ENCODE measurements at places on chromosomes 1 and 21.

GRCh38 chr21:45769896-45770295 lies 126.4 kb downstream of the PCBP3 start:
- no peak for DNase-seq

DNA sequence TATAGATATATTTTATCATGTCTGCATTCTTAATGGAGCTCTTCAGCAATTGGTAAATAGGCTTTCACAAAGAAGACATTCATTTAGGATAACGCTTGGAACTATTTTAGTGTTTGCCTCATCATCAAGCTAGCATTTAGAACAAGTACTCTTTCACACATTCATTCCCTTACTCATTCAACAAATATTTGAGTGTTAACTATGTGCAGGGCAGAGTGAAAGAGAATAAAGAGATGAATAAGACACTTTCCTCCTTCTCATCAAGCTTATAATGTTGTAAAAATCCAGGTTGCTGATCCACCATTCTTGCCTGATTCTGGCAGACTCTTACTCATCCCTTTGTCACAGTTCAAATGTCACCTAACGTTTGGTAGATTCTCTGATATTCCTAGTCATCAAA lies 386.3 kb upstream of the BEND5 start:
- DNase-seq = no peak

DNA sequence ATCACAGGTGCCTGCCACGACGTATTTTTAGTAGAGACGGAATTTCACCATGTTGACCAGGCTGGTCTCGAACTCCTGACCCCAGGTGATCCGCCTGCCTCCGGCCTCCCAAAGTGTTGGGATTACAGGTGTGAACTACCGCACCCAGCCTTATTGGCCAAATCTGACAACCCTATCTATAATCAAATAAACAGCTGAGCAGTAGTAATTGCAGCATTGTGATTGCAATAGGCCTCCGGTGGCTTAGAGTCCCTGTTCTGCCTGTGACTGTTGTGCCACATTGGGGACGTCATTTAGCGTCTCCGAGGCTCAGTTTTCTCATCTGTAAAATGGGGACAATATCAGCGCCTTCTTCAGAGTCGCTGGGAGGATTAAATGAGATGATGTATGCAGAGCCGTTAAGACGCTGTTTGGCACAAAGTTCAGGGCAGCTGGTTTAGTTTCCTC lies 569 bp upstream of the CAPN2 start:
- DNase-seq = no peak

DNA sequence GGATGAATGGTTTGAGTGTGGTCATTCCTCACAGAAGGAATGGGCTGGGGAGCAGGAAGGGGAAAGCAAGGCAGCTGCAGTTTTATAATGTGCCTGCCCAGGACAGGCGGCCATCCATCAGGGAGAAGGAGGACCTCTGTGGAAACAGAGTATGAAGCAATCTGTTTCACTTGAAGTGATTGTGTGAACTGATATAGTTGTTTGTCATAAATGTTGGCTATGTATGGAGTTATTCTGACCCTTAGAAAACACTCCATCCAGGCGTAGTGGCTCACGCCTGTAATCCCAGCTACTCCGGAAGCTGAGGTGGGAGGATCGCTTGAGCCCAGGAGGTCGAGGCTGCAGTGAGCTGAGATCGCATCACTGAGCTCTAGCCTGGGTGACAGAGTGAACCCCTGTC lies 46.5 kb downstream of the NENF start:
- no peak for DNase-seq

DNA sequence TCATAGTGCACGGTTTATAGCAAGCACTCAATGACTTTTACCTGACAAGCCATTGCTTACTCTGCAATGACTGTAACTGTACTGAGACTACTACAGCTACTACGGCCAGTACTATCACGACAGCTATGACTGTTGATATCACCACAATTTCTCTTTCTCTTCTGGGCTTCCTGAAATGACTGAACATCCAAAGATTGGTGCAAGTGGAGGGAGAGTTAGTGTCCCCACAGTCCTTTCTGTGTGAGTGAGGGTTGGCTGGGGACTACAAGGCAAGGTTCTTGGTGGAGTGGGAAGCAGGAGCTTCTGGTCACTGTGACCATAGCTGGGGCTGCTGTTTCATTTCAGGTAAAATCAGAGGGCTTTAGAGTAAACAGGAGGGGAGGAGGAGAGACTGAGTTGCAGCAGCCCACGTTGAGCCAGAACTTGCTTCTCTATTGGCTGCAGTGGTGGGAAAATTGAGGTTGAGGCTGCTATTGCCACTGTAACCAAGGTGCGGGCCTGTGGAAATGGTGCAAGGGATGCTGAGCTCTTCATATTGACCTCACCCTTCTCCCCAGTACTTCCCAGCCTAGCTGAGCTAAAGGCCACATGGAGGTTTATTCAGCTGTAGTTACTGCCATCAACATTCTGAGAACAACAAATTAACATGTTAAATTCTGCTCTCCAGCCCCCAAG lies 14.1 kb upstream of the IL10 start:
- DNase-seq = no peak

DNA sequence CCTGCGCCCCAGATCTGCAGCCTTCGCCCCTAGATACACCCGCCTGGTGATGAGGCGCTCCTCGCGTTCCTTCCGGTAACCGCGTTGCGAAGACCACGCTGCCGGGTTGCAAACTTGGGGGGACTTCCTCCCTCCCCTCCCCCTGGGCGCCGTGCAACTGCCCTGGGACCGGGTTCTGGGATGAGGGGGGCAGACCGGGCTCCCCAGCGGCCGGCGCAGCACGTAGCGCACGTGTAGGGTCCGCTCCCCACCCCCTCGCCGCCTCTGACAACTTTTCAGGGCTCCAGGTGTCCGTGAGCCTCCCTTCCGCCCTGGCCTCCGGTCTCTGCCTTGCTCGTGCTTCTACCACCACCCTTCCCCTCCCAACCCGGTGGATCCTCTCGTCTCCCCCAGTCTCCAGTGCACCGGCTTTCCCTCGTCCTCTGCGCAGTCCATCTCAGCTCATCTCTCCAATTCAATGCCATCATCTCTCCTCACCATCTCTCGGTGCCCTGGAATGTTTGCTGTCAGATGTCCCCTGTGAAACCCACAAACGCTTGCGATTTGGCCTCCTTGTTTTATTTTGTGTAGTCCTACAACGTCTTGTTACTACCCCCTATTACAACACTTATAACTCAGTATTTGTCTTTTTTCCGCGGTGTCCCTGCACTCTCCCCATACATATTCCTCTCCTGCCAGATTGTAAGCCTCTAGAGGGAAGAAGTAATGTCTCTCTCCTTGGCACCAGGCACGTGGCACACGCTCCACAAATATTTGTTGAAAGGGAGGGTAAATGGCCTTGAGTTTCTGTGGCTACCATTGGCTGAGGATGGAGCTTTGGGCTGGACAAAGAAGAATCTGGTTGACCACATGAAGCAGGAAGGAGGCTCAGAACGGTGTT lies 782 bp downstream of the PCAT6 start:
- no peak for DNase-seq

DNA sequence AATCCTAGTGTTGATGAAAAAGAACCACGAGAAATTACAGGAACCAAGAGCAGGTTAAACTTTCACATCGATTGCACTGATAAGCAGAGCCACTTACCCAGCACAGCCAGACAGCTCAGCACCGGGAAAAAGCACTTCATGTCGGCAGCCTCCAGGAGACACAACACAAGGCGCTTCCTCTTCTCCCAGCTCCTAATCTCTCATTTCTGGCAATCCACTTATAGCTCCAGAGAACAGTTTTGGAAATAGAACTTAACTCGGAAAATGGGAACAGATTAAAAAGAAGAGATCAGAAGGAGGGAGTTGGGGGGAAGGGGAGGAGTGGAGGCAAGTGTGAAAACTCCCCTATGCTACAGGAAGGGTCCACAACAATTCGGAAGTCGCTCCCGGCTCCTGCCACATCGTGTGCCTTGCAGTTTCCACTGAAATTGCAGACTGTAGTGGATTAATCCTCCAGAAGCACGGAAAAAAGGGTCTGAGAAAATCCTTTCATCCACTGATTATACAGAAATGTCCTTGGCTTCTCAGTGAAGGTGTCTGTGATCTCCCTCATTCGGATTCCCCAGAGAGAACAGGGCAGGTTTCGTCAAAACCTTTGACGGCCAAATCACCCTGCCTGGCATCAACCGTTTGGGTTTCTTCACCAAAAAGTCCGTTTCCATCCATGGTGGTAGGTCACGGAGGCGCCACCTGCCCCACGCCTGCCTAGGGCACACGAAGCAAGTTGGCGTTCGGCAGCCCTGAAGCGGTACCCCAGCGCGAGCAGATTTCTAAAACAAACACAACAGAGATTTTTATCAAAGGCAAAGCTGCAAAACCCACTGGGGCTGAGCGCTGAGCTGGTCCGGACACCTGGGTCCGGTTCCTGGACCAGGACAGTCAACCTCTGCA lies 1.1 kb downstream of the IGSF3 start:
- no peak for DNase-seq

- DNase-seq = no peak
Measured at GRCh38 chr1:24572301-24572700, 16.4 kb downstream of the NCMAP start.

DNA sequence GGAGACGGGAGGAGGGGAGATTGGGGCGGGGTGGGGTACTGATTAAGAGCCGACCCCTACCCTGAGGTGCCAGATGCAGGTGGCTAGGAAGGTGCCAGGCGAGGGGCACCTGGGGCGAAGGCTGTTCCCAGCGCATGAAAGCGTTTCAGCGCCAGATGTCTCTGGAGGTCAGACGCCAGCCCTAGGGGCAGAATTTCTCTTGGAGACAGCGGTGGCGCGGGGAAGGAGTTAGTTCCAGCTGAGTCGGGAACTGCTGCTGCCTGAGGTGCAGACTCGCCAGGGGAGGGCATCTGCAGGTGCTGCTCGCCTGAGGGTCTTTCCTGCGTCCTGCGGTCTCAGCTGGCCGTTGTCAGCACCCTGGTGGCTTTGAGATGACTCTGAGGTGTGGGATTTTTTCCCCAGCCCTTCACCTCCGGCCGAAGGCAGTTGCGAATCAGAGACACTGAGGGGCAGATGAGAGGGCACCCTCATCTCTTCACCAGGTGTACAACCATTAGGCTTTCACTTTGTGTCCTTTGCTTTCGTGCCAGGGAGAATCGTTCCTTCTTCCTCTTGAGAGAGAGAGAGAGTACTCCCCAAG lies 539 bp downstream of the CGN start:
- no peak for DNase-seq

DNA sequence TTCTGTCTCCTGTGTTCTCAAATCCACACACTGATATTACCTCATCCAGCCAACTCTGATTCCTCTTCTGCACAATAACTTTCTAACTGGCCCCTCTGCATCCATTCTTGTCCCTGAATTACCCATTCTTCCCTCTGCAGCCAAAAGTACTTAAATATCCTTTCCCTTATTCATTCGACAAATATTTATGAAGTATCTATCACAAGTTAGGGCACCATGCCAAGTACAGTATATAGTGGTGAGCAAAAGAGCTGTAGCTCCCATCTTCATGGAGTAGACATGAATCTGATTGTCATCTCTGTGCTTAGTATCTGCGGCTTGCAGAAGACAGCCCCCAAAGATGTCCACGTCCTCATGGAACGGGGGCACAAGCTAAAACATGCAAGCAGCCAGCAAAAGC lies 316.8 kb downstream of the SETD4 start:
- DNase-seq = no peak

DNA sequence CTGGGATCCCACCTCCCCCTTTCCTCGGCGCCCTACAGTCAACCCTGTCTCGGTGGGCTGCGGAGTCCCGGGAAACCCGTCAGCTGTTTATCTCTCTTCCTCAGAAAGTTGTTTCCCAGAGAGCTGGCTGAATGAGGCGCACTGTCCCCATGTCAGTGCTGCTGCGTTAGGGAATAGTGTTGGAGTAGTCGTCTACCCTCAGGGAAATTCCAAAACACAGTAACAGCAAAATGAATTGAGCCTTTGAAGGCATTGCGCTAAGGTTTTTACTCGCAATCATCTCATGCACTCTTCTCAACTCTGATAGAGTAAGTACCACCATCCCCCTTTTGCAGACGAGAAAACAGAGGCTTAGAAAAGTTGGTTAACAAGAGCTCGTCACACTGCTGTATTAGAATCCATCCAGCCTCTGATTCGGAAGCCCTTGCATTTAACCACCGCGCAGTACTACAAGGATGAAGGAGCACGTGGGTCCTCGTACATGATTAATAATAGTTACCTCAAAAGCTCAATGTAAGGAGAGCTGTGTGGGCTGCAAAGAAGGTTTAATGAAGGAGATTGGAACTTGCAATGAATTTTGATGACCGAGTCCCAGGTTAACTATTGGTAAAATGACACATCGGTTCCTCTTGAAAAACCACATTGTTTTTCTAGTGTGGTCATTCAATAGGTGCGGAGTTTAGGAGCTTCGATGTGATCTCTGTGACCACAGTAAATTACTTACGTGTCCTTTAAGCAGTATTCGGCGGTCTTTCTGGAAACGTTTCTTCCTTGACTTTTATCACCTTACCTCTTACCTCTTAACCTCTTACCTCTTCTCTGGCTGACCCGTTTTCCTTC lies 788 bp upstream of the EDEM3 start:
- peak; percentile 50 for DNase-seq

DNA sequence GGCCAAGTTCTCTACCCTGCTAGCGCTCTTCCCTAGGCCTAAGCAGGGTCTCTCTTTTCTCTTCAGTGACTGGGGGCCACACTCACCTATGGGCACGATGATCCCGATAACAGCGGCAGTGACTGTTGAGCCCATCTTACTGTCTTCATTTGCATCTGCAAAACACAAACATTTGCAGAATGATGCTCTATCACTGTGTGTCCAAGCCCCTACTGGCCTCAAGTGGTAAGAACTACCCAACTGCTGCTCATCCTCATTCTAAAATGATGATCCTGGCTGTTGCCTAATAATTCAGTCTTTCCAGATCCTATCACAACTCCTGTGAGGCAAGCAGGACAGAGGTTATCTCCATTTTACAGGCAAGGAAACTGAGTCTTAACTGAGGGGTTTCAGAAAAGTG lies 16.7 kb upstream of the MAGOH start:
- no peak for DNase-seq

DNA sequence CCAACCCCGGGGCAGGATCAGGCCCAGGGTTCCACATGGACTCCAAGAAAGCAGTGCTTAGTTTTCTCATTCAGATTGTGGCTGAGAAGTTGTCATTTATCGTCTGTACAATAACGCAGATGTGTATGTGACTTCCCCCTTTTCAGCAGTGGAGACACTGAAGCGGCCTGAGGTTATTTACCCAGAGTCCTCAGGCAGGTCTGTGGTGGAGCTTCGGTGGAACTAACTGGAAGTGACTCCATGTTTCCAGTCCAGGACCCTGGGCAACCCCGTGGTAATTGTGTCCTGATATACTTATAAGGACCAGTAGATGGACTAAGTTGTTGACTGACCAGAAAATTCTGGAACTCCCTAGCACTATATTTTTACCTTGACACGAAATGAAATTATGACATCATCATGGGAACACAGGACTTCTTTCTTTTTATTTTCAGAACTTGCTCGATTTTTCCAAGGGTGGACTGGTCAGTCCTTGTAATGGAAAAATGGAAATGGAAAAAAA lies 1.0 kb upstream of the IER5 start:
- DNase-seq = no peak

DNA sequence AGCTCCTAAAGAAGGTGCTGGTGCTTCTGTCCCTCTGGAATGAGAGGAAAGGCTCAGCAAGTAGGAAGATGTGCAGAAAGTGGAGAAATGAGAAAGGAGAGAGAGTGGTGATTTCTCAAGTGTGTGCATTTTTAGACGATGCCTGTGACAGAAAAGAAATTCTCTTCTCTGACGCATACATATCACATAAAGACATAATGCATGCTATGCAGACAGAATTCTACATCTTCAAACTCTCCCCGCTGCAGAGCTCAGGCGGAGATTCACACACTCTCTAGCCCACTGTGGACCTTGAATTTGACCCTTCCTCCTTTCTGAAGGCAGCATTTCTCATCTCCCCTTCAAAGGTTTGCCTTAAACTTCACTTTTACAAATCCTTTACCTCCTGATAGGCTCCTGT lies 52.0 kb upstream of the CAMK1G start:
- no peak for DNase-seq

GRCh38 chr1:222886878-222887351 lies 72.1 kb downstream of the DISP1 start:
- DNase-seq = no peak
